ENCODE measurements at places on chromosomes 2 and 18.

- DNase-seq, result no peak
Measured at GRCh38 chr18:5966514-5966913, 71.2 kb upstream of the TMEM200C start.

DNA sequence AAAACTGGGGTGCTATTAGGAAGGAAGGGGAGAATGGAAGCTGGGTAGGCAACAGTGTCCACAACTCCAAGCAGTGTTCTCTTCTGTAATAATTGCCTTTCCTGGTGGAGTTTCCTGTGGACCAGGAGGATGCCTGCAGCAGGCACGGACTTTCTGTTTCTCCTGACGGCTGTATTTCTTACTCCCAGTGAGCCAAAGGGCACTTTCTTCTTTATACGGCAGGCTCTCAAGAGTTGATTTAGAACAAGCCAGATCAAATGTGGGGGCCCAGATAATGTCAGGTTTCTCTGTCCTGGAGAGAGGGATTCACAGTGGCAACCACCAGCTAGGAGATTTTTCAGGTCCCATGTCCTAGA is 13.0 kb upstream of the PROC start:
- DNase-seq, result no peak

- DNase-seq, result no peak
Measured at GRCh38 chr2:229419158-229419557, 148.1 kb upstream of the PID1 start.

- no peak for DNase-seq
Measured at GRCh38 chr2:80703532-80703931, 399.0 kb upstream of the LRRTM1 start.

DNA sequence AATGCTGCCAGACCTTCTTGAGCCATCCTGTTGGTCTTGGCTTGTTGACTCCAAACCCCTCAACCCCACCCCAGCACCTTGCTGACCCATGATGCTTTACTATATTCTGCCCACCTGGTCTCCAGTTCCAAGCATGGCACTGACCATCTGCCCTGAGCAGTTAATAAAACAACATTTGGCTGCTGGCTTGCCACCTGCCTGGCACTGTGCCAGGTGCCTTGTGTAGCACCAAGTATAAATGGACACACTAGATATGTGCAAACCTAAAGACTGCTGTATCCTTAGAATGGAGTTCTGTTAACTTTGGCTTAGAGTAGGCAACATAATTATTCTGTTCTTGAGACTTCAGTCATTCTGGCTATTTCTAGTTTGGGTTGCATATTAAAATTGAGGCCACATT is 91.4 kb downstream of the ACSL3 start:
- peak; percentile 65 for DNase-seq

GRCh38 chr2:10700078-10700803 is 10.5 kb upstream of the NOL10 start:
- DNase-seq, result no peak

DNA sequence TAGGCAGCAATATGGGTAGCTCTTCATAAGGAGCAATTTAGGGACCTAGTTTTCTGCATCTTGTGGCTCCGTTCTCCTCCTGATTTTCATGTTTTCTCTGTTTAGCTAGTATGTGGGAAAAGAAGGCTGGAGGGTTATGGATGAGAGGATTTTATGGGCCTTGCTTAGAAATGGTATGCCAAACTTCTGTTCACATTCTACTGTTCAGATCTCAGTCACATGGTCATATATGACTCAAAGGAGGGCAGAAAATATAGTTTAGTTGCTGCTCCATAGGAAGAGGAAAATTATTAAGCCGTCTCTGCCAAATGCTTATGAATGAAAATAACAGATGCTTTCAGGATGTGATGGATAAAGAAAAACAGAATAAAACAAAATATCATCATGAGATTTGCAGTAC is 361.8 kb upstream of the CWC22 start:
- no peak for DNase-seq

DNA sequence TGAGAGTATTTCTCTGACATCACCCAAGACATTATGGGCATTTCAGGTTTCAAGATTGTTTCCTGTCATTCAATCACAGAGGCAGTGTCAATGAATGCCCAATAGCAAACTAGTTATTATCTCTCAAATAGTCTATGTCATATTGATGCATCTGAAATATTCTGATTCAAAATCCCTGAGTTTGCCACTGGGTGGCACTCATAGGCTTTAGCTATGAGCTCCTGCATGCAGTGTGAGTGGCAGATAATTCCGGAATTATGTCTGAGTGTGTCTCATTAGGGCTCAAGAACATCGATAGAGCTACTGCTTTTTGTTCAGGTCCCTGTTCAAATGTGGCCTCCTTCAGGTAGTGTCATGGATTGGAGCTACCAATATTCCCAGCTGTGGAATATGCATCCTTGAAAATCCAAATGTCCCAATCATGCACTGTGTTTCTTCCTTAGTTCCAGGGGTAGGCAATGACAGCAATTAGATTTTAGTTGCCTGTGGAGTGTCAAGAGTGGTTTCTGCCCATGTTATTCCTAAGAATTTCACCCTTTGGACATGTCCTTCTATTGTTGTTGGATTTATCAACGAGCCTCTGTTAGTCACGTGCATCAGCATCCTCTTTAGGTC is 7.8 kb upstream of the OR6B3 start:
- peak; percentile 1 for DNase-seq

- no peak for DNase-seq
Measured at GRCh38 chr2:150880986-150881385, 380.7 kb downstream of the RBM43 start.

GRCh38 chr18:52288403-52289004 is 51.5 kb upstream of the DCC start:
- DNase-seq, result peak; percentile 36

DNA sequence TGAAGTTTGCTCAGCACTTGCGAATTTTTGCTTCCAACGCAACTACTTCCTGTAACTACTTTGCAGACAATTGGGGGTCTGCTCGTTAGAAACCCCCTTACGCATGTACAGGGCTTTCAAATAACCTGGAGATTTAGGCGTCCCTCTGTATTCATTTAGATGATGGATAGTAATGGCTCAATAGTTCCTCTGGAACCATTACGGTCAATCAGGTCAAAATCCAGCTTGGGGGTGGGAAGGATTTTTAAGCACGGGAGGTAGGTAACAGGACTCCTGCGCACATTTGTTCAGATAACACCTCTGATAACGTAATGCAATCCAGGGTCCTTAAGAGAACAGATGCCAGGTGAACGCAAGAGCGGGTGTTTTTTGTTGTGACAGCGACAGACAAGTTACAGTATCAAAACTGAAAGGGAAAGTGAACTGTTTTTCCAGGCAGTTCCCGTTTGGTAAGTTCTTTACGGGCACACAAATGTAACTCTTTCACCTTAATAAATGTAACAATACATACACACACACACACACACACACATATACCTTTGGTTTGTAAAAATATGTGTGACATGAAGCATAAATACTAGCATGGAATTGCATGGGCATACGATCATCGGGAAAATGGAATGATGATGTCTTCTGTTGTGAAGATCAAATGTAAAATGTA is 3.8 kb upstream of the OSR1 start:
- peak; percentile 20 for DNase-seq

- DNase-seq, result no peak
Measured at GRCh38 chr2:62199392-62200125, 3.6 kb downstream of the B3GNT2 start.

- no peak for DNase-seq
Measured at GRCh38 chr2:212596688-212597087, 58.1 kb upstream of the ERBB4 start.

- DNase-seq, result no peak
Measured at GRCh38 chr2:78065366-78065765, 543.2 kb upstream of the LRRTM4 start.

GRCh38 chr2:219274361-219274921 is 4.7 kb upstream of the DNAJB2 start:
- no peak for DNase-seq

DNA sequence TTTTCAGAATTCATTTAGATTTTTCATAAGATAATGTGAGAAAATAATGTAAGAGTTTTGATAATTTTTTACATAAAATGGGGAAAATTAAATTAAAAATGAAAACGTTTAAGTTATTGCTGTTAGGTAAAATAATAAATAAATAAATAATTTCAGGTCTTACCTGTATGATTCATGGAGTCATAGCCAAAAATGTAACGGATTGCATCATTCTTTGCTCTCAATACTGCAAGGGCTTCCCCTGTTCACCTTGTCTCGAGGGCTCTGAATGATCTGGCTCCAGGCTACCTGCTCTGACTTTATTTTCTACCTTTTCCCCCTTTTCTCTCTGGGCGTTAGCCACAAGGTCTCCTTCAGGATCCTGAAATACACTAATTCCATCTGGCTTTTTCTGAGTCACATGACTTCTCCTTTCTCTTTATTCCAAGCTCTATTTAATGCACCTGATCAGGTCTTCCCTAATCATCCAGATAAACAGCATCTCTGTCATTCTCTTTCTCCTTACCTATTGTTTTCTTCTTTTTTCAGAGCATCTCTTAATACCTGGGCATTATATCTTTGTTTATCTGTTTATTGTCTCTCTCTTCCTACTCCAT is 30.0 kb upstream of the CFAP36 start:
- no peak for DNase-seq

DNA sequence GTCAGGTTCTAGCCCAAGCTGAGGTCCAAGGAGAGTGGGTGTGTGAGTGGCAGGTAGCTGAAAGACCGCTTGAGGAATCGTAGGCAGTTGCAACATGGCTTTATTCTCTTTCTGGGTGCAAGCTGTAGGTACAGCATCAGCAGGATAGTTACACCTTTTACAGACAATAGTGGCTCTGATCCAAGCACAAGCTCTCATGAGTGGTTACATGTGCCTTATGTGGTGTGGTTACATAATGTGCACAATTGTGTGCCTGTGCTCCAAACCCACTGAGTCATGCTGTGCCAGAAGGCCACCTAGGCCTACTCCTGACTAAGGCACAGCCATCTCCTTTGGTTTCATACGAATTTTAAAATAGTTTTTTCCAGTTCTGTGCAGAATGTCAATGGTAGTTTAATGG is 227.6 kb downstream of the SATB2 start:
- no peak for DNase-seq

- DNase-seq, result no peak
Measured at GRCh38 chr18:13380691-13381070, 162.1 kb downstream of the LDLRAD4 start.

DNA sequence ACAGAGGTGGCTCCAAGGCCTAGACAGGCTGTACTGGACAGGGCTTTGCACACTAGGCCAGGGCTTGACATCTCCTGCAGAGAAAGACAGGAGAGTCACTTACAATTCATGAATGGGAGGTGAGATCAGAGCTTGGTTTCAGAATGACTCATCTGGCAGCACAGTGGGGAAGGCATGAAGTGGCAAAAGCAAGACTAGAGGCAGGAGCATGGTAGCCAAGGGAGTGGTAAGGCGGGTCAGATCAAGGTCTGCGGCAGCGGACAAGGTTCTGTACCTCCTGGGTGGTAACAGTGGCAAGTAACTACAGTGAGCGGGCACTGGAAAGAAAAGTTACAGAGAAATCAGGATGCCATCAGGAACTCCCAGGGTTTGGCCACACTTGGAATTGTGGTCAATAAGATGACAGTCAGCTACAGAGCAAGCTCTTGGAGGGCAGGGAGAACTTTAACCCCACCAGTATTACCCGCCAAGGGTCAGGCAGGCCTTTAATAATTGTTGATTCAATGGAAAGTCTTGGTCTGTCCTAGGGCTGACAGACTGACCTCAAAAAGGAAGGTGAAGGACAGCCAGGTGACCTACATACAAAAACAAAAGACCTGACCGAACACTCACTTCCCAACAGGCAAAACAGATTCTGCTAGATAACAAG is 5.7 kb downstream of the MCFD2 start:
- no peak for DNase-seq

DNA sequence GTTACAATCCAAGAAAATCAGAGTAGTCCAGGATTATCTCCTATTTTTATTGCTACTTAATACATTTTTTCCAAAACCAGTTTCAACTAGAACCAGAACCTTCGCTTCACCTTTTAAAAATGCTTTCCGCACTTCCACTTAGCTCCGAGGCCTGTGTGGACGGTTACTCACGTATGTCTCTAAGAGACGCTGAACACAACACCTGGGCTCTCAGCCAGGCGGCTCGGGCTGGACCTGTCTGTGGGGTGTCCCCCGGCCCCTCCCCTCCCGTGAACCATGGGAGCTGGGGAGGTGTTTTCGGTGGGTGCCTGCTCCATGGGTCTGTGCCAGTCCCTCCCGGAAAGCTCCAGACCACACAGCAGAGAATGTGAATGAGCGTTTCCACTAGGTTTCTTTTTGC is 223.8 kb downstream of the GLI2 start:
- DNase-seq, result no peak

DNA sequence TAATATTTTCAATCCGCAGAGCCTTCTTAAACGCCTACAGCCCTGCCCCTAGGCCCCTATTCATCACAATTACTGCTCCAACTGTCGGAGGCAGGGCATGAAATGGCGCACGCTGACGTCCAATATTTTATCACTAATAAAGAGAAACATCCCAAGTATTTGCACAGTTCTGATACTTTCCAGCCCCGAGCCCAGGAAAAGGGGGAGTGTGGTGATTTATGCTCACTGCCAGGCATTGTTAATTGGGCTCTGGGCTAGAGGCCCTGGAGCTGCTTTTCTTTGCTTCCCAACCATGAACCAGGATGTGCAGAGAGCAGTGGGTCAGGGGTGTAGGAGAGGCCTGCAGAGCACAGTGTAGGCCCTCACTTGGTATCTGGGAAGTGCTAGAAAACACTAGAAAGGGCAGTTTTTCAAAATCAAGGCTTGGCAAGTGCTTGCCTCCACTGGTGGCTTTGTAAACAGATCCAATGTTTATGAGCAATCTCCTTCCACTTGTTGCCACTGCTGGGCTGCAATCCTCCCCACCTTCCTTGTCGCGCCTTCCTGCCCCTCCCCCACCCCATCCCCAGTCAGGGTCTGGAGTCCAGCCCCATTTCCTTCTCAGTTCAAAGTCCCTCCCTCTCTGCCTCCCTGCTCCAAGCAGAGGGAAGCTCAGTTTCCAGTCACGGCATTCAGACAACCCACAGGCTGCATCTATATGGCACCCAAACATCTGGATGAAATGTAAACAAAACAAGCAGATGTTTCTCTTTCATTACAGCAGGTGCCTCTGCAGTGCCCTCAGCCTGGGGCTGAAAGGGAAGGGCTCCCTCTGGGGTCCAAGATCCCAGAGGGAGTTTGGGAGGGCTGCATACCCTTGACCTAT is 83.9 kb upstream of the PKDCC start:
- peak; percentile 20 for DNase-seq

DNA sequence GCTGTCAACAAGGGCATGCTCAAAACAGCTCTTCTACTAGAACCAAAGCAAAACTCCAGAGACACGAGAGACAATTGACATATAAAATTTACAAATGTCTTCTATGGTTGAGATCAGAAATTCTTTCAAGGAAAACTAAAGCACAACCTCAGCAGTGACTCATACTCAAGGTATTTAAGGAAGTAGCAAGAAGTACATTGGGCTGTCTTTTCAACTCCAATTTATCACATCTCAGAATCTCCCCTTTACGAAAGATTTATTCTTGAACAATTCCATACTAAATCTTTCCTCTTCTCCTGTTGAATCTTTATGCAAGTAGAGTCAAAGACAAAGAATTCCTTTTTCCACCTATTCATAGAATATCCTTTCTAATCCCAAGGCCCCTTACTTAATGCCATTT is 324.0 kb downstream of the IRS1 start:
- no peak for DNase-seq
